ENCODE measurements at places on chromosomes 5 and 9.

DNA sequence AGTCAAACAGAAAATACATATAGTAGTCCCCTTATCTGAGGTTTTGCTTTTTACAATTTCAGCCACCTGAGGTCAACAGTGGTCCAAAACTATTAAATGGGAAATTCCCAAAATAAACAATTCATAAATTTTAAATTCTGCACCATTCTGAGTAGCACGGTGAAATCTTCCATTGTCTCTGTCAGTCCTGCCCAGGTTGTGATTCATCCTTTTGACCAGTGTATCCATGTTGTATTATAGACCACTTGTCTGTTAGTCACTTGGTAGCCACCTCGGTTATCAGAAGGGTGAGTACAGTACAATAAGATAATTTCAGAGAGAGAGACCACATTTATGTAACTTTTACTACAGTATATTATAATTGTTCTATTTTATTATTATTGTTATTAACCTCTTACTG, 2.8 kb downstream of the CCDC152 start:
- DNase-seq, result no peak

GRCh38 chr9:87346061-87346665, 151.5 kb upstream of the DAPK1 start:
- DNase-seq, result no peak

- no peak for DNase-seq
Observed at GRCh38 chr5:80797428-80798024, 142.7 kb upstream of the DHFR start.

DNA sequence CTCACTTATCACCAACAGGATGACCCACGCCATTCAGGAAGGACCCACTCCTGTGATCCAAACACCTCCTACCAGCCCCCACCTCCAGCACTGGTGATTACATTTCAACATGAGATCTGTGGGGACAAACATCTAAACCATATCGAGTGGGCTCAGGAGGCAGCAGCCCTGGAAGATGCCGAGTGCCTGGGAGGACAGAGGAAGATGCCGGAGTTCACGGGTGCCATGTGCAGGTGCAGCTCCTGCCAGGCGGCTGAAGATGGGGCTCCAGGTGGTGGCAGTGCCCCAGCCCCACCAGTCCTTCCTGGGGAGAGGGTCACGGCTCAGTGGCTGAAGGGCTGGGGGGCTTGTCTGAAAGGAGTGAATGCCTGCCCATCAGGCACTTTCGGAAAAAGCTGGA, 6.1 kb upstream of the CEP72 start:
- DNase-seq, result no peak

- no peak for DNase-seq
Observed at GRCh38 chr9:114503009-114503408, 2.3 kb downstream of the WHRN start.

GRCh38 chr5:143052967-143053682, 282.9 kb downstream of the ARHGAP26 start:
- no peak for DNase-seq

- no peak for DNase-seq
Observed at GRCh38 chr9:18238254-18238653, 235.7 kb upstream of the ADAMTSL1 start.

- no peak for DNase-seq
Observed at GRCh38 chr5:51990661-51991180, 607.5 kb downstream of the ISL1 start.
